Neural progenitor cell (in vitro differentiated cells): ENCODE measurements at places on chromosomes 5 and 9.

DNA sequence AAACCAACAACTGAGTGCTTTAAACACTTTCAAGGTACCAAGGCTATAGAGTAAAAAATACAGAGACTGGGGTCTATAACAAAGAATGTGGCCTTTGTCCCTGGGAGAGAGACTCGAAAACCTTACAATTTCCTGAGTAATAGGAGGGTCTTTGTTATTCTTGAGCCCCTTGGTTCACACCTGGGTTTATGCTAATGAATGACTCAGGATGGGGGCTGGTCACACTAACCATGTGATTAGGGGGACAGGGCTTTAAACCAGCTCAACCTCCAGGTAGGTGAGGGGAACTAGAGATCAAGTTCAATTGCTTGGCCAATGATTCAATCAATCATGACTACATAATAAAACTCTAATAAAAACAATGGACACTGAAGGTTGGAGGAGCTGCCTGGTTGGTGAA lies 50.2 kb downstream of the PLPP1 start:
- no peak for DNase-seq

GRCh38 chr9:82148426-82148810 lies 159.8 kb downstream of the SPATA31D1 start:
- DNase-seq = no peak

DNA sequence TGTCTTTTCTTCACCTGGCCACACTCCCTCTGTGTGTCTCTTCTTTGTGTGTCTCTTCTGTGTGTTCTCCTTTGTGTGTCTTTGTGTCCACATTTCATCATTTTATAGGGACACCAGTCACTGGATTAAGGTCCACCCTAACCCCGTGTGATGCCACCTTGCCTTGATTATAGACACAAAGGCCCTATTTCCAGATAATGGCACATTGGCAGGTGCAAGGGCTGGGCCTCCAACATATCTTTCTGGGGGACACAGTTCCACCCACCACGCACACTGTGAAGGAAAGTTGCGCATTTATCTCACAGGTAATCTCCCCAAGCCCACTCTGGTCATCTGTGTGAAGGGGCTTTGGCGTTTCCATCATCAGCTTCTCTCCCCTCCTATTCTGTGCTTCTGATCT lies 334.6 kb upstream of the IRX1 start:
- DNase-seq = no peak

- DNase-seq = no peak
These were observed 311.4 kb downstream of the TLE1 start for GRCh38 chr9:81377921-81378320.

DNA sequence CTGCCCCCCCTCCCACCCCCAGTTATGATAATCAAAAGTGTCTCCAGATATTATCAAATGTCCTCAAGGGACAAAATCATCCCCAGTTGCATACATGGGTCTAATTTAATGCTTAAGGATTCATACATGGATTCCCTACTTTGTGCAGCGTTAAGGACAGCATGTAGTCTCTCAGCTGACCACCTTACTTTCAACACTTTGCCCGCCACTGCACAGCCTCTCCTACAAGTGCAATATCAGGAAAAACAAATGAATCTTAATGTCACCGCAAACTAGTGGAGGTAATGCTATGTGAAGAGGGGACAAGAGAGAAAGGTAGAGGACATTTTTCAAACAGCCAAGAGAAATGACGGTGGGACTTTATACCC lies 78.6 kb downstream of the TLE1 start:
- no peak for DNase-seq

GRCh38 chr5:174521449-174521848 lies 202.9 kb upstream of the MSX2 start:
- DNase-seq = no peak

GRCh38 chr5:131511934-131512333 lies 123.1 kb downstream of the RAPGEF6 start:
- DNase-seq = peak; percentile 62
